ACHN (cell line): ENCODE measurements at places on chromosomes 2 and 18.

GRCh38 chr2:83633423-83633822, 825.7 kb downstream of the SUCLG1 start:
- DNase-seq, result no peak

DNA sequence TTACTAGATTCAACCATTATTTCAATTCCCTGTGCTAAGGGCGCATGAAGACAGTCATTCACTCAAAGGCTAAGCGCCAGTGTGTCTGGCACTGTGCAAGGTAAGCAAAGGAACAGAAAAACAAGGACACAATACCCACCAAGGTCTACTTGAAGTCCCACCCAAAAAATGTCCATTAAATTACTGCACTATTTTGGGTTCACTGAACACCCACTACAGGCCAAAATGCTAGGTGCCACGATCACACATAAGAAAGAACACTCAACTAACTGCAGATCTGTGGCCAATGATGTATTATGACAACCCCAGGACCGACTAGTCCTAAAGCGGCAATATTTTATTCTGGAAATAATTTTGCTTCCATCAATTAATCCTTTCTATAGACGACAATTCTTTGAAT, 1.8 kb downstream of the TMEM131 start:
- no peak for DNase-seq

DNA sequence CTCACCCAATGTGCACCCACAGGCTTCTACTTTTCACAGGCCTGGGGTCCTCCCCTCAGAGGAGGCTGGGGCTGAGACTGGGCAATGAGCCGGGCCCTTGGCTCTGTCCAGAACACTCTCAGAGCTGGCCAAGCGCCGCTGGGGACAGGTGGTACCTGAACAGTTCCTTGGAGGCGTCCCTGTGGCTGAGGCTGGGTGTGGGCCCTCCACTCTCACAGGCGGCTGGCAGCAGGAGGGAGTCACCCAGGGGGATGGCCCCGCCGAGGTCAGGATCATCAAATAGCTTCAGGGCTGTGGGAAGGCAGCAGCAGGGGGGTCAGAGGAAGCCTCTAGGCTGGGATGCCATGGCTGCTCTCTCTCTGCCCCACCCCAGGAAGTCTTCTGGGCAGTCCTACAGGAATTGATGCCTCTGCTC, 27.1 kb downstream of the HS1BP3 start:
- no peak for DNase-seq

GRCh38 chr18:22439447-22439846, 21.7 kb upstream of the CTAGE1 start:
- DNase-seq, result no peak

- DNase-seq, result no peak
Observed at GRCh38 chr2:101401906-101402305, 14.6 kb upstream of the CREG2 start.

GRCh38 chr2:226247289-226248275, 552.0 kb downstream of the IRS1 start:
- no peak for DNase-seq

- DNase-seq, result no peak
Observed at GRCh38 chr18:52869349-52869923, 529.4 kb downstream of the DCC start.

- DNase-seq, result no peak
Observed at GRCh38 chr2:15159206-15159605, 401.9 kb downstream of the NBAS start.

GRCh38 chr2:223835701-223836532, 1.5 kb downstream of the AP1S3 start:
- no peak for DNase-seq
